Testis (tissue), 5 donors: ENCODE measurements at places on chromosomes 1 and 21.

DNA sequence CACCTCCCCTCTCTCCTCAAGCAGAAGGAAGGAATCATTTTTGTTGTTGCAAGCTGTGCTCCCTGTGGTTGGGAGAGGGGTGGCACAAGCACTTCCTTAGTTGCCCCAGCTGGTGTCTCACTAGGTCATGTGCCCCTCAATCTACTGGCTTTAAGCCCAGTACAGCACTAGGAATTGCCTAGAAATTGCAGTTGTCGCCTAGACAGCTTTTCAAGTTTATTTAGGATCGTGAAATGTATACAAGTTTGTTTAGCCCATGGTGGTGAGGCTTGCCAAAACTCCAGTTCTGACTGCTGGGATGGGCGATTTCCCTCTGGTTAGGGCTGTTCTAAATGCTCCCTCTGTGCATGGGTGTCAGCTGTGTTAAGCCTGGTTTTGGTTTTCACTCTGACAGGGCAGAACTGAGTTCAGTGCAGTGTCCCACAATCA, 126.8 kb upstream of the ZNF644 start:
- DNase-seq, result no peak

GRCh38 chr1:28981210-28981609, 66.8 kb downstream of the EPB41 start:
- no peak for DNase-seq

DNA sequence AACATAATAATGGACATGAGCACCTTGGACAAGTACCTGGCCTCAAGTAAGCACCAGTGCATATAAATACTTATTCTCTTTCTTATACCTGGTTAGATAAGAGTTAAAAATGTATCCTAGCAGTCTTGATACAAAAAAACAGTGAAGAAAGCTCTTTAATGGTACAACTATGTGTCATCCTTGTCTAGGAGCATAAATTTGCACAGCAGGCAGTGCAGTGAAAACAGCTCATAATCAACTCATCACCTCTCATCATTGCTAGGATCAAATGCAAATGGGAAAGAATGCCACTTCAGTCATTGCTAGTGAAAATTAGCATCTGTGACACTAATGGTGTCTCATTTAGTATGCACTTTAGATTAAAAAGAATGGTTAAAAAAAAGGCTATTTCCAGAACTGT, 7.6 kb downstream of the SAMSN1 start:
- DNase-seq, result no peak

DNA sequence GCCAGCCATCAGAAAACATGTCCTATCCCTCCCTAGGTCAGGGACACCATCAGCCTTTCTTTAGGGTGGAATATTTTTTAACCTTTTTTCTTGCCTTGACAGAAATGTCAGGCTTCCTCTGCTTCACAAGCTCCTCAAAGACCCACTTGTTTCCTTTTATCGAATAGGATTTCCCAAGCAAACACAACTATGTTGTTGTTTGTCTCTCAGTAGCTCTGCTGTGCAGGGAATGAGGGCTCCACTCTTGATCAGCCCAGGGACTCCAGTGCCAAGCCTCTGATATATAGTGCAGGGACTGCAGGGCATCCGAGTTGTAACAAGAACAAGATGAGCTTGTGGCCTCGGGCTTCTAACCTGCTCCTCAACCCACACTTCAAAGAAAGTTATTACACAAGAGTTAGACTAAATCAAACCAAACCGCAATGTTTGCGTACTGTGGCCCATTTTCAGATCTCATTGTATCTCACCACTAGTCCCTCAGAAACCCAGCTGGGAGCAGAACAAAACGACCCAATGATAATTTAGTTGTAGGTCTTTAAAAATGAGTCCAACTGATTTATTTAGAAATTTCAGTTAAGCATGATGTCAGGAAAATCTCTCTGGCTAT, 108.1 kb downstream of the ATG4C start:
- DNase-seq, result no peak

DNA sequence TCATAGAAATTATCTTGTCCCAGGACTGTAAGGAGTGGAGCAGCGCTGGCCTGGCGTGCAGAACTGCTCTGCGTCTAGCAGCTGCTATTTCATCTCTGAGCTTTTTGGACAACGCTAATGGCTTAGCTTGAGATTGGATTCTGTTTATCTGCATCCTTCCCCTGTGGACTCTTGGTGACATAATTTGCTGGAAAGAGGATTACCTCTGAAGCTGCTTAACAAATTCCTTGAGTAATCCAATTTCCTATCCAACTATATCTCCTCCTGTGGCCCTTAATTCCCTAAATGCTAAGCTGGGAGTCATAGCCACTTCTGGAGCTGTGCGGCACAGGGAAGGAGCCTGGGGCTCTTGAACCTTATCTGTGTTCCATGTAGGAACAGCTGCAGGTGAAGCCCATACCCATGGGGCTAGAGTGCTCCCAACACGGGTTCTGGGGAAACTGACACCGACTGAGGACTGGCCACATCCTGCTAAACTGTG, 43.2 kb downstream of the IL6R start:
- no peak for DNase-seq

DNA sequence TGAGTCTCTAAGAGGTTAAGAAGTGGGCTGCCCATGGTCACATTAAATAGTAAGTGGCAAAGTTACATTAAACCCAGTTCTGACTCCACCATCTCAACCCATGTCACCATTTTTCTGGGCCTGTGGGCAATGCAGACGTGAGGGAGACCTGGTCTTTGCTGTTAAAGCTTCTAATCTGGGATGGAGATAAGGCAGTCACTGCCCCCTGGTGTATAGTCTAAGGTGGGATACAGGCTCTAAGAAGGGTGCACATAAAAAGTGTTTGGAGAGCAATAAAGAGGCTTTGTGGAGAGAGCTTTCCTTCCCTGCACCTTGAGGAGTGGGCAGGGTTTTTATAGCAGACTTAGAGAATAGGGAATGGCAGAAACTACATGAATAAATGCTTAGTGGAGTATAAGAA, 141.3 kb downstream of the ROR1 start:
- DNase-seq, result no peak

DNA sequence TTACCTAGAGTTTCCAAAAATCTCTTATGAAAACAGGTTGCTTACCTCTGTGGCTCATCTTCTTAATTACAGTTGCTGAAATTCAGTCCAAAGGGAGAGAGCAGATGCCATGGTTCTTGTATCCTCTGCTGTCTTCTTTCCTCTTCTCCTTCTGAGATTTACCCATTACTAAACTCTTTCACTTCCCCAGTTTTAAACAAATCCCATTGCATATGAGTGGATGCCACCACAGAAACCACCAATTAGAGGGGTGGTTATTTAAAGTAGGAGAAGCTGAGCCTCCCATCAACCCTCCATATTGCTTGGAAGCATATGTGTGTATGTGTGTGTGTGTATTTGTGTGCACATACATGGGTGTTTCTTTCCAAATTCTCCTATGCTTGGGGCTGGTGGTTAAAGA, 128.5 kb upstream of the KCNK1 start:
- no peak for DNase-seq

- peak; percentile 65 for DNase-seq
Observed at GRCh38 chr1:55584526-55585401, 369.6 kb upstream of the USP24 start.

DNA sequence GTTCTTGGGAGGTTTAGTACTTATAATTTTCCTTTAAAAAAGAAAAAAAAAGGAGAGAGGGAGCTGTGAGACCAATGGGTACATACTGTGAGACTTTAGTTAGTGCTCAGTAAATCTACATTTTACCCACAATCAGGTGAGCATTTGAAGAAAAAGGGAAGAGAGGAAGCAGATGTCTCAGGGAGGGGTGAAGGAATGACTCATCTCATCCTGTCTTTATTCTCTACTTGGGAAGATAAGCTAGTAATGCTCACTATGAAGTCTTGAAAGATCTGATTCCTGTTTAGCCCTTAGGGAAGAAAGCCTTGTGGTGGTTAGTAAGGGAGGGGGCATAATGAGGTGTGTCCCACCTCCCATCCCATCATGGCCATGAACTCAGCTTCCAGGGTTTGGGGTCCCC, 112.6 kb downstream of the PLD5 start:
- no peak for DNase-seq
